Cerebellum (tissue), 4 donors: ENCODE measurements at places on chromosomes 12 and 14. TPM values are rescaled to one million over a fixed set of nuclear protein-coding genes. Genes with fewer than 3 reads are reported as not detected.

Gene DDX55
- total RNA-seq, result 20.6 TPM

Gene SMOC1
- 83.4 TPM for total RNA-seq

DNA sequence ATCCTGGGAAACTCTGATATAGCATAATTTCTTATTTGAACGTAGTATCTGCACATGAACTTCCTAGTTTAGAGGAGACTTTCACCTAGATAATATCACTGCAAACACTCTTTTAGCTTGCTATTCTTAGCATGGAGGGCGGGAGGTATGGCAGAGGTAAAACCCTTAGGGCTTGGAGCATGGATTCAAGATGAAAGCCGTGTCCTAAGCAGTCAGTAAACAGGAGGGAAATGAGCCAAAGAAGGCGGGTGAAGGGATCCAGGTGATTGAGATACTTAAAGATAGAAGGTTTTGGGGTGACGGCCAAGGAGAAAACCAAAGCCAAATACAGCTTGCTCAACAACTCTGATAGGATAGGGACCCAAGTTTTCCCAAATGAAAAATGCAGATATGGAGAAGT is 107.1 kb upstream of the BCAT1 start:
- no peak for DNase-seq

DNA sequence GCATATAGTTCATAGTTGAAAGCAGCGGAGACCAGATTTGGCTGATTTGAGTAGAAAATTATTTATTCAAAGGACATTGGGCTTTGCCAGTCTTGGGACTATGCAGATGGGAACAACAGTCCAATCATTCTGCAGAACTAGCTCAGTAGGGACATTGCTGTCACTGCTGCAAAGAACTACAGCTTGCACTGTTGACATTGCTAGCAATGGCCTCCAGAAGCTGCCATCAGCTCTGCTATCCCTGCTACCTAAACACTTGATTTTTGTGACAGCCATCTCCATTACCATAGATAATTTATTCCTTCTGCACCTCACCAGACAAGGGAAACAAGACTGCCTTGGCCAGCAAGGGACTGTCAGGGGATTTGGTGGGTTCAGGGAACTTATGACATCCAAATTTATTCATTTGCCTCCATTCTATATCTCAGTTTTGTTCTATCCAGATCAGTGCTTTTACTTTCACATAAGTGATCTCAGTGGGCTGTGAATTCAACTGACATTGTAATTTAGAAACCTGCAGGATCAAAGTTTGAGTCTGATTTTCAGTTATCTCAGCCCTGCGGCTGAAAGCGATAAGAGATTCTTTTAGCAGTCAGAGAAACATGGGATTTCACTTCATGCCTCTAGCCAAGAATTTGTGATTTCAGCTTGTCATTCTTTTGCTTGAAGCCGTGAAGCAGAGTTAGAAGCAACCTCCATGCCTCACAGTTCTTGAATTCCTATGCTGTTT is 136.7 kb upstream of the FBXO33 start:
- DNase-seq, result no peak

- DNase-seq, result no peak
Measured at GRCh38 chr12:45475594-45475993, 253.9 kb upstream of the ARID2 start.
